ENCODE measurements at places on chromosomes 3 and 15.

GRCh38 chr3:192022412-192022811 is 561.4 kb downstream of the PYDC2 start:
- no peak for DNase-seq
- H3K4me1 ChIP-seq = no peaks in the 10 kb centered on the region

DNA sequence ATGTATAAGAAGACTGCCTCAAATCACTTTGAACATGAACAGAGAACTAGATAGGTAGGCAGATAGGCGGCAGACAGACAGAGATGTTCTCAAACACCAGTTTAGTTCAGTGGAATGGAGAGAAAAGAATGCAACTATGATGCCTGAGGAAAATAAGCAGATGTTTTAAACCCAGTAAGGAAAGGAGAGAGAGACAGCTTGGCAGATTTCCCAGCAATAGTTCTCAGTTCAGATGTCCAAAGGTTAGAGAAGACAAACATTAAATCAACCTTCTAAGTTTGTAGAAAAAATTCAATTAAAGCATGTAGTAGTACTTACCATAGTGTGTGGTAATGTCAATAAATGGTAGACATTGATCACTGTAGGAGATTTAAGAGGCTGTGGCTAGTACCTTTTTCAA is 209.6 kb upstream of the PFN2 start:
- no peak overlapping the region for H3K27ac ChIP-seq
- no peaks in the 10 kb centered on the region for H3K36me3 ChIP-seq
- DNase-seq = no peak
- H3K27me3 ChIP-seq = no peaks in the 10 kb centered on the region
- no peak overlapping the region for H3K4me3 ChIP-seq

GRCh38 chr15:80891006-80891405 is 98.6 kb downstream of the MESD start:
- no peak overlapping the region for H3K4me3 ChIP-seq
- H3K4me1 ChIP-seq = peaks cover 13% of the 10 kb centered on the region
- H3K27ac ChIP-seq = no peak overlapping the region
- H3K36me3 ChIP-seq = no peaks in the 10 kb centered on the region
- DNase-seq = no peak

DNA sequence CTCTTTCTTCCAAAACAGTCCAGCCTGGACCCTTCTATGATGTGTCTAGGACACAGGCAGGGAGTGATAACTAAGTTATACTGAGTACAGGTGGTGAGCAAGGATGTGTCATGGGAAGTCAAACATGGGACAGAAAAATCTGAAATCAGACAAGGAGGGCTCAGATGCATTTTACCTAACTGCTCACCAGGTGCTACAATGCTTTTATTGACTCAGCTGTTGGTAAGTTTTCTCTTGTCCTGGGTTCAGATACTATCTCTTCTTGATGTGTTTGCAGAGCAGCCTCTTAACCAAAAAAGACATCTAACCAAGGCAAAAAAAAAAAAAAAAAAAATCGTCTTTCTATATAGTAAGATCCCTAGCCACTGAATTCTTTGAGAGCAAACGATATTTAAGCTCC is 378.6 kb downstream of the VPS13C start:
- no peak overlapping the region for H3K27ac ChIP-seq
- H3K4me1 ChIP-seq = no peaks in the 10 kb centered on the region
- no peak overlapping the region for H3K4me3 ChIP-seq
- H3K36me3 ChIP-seq = no peaks in the 10 kb centered on the region
- no peak for DNase-seq

DNA sequence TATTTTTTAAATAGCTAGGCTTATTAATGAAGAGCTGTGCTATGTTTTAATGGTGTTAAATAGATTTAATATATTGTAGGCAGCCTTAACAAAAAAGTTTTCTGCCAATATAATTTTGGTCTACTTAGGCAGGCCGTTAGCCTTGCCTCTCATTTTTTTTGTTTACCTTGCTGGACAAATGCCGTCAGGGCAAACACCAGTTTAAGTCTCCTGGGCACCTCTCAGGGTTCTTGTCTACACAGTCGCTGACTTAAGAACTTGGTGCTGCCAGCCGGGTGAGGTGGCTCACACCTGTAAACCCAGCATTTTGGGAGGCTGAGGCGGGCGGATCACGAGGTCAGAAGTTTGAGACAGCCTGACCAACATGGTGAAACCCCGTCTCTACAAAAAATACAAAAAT is 153.3 kb downstream of the ULK4 start:
- no peak overlapping the region for H3K4me3 ChIP-seq
- H3K36me3 ChIP-seq = no peaks in the 10 kb centered on the region
- no peak for DNase-seq
- H3K4me1 ChIP-seq = no peaks in the 10 kb centered on the region
- H3K27ac ChIP-seq = no peak overlapping the region

- H3K36me3 ChIP-seq = peaks cover 89% of the 10 kb centered on the region
- no peaks in the 10 kb centered on the region for H3K27me3 ChIP-seq
- no peak for DNase-seq
- H3K4me3 ChIP-seq = no peak overlapping the region
Observed at GRCh38 chr15:42344763-42345162, 14.5 kb upstream of the CAPN3 start.

Measured in heart right ventricle (tissue), 16 donors.